ENCODE measurements at places on chromosomes 4 and X.

- DNase-seq: no peak
Observed at GRCh38 chr4:149017002-149017734, 575.0 kb upstream of the NR3C2 start.

DNA sequence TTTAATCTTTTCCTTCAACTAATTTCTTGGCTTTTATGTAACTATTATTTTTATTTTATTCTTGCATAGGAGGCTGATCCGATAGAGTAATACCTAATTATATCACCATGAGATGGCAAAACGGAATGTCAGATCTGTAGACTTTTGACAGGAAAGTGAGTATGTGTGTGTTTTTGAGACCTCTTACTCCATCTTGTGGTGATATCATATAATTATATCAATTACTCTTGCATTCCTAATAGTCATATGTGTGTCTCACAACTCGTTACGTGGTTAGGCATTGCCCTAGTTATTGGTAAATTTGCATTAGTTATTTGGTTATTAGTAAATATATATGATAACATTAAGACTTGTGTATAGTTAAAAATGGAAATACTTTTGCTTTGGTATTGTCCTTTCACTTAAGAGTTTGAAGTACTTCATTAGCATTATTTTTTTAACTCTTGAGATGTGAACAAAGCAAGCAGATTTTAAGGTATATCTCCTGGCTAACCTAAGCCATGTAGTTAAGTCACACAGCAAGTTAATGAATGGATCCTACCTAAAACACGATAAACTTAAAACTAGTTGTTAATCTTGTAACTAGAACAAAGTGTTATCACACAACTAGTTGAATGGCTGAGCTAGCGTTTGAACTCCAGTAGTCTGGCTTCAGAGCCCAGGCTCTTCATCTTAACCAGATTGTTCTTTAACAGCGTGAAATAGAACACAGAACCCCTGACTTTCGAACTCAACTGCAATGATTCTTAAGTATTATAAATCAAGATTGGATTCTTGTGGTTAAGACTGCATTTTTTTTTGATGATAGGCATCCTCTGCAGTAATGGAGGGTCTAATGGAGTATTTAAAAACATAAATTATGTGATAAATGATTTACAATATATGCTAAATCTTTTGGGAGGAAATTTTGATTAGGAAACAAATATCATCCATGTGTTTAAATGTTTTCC lies 67.1 kb downstream of the PGRMC2 start:
- DNase-seq: peak; percentile 66

DNA sequence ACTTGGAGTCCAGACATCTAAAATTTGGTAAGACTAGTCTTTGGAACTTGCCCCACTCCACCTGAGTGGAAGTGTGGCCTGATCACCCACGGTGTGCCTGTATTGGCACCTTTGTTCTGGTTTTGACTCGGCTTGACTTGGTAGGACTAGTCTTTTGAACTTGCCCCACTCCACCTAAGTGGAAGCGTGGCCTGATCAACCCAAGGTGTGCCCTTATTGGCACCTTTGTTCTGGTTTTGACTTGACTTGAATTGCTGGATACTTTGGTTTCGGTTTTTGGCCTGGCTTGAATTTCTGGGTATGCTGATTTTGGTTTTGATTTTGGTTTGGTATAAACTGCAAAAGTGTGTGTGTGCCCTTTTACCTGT lies 44.7 kb upstream of the UGT2B7 start:
- no peak for DNase-seq

DNA sequence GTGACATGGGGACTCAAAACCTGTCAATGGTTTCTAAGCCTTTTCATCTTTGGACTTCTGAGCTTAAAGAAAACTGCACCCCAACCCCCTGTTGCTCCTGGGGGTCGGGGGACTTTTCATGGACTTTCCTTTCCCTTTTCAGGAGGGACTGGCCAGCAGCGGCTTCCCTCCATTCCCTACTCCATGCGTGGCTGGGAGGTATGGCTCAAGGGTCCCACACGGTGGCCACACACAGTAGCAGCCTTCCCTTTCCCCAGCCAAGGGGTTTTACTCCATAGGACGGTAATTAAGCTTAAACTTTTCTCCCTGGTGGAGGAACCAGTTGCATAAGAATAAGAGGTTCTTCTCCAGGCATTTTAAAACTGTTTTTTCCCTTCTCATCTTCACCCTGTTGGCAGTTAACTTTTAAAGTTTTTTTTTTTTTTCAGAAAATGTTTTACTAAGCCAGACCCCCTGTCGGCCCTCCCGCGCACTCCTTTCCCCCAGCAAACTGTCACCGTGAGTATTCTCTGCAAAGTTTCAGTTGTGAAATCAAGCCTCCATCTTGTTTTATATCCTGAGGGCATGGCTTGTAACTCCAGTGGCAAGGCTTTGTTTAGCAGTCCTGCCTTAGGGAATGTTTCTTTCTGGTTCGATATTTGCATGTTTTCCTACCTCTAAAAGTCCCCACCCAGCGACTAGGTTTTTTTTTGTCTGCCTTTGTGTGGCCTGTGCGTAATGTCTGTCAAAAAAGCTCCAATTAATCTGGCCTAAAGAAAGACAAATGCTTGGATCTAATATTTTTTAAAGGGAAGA lies 325.7 kb downstream of the TLL1 start:
- no peak for DNase-seq

DNA sequence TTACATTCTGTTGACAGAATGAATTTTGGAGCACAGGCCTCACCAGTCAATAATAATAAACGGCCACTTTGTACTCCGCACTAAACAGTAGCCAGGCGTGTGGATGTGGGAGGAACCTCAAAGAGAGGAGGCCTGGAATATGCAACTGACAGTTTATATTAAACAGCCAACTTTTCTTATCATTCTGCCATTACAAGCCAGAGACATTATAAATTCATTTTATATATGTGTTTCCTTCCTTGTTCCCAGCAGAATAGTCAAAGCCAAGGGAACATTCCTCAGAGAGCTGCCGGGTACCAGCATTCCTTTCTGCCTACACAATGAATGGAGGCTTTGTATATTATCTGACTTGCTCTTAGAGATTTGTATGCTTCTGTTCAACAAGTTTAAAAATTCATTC lies 436.5 kb upstream of the FTHL17 start:
- peak; percentile 2 for DNase-seq

DNA sequence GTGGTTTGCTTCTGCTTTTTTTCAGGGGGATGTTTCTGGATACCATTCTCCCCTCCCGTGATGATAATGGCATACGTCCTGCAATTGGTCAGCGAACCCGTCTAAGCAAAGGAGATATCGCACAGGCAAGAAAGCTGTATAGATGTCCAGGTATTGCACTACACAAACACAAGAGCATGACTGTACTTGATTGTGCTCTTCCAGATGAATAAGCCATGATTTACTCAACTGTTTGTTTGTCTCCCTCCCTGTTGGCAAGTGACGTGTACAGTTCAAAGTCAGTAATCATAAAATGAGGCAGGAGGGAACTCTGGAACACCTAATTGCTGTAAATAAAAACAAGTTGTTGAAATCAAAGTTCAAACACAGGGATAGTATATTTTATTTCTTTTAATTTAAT lies 141.4 kb downstream of the TLL1 start:
- peak; percentile 94 for DNase-seq

DNA sequence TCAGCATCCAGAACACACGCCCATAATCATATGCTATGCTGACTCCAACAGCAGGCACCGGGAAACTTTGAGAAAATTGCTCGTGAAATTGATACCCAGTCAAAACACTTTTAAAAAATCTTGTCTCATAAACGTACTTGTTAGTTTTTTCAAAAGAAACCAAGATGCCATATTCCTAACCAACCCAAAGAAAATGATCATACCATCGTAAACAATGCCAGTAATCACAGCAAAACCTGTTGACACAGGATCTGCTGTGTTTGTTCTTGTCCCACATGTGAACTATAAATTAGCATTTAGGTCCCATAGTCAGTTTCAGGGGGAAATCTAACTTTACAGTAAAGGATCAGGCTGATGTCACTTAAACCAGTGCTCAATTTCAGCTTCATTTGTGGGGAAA lies 23.0 kb downstream of the PRSS12 start:
- DNase-seq: no peak

- no peak for DNase-seq
Observed at GRCh38 chr4:71383984-71384383, 45.2 kb downstream of the SLC4A4 start.

DNA sequence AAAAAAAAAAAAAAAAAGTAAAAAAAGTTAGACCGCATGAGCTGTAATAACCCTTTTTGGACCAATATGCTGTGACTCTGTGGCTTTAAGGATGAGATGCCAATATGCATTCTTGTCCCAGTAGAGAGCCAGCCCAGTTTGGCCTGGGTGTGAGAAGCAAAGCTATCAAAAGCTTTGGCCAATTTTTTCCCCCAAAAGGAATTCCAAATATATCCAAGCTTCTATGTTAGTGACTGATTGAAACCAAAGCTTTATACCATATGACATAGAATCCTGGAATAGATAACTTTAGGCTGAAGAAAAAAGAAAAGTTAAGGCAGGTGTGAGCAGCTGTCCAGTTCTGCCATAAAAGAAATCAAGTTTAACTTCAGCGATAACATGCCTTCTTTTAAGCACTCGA lies 30.5 kb upstream of the RBPJ start:
- DNase-seq: no peak

DNA sequence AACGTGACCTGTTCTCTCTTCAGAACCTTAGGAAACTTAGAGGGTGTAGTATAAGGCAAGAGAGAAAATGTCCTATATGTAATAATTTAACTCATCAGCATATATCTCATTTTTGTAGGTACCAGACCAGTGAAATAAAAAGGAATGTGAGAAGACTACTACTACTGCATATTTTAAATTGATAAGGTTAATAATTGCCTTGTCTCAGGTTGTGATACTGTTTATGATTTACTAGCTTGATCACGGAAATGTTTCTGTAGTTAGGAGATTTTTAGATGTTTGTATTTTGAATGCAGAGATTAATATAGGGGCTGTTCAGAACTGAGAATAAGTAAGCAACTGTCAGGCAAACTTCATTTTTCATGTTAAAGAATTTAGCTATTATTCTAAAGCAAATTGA lies 1563.4 kb downstream of the C4orf33 start:
- DNase-seq: no peak

GRCh38 chrX:153333266-153333665 lies 687 bp upstream of the ZNF275 start:
- DNase-seq: peak; percentile 30

DNA sequence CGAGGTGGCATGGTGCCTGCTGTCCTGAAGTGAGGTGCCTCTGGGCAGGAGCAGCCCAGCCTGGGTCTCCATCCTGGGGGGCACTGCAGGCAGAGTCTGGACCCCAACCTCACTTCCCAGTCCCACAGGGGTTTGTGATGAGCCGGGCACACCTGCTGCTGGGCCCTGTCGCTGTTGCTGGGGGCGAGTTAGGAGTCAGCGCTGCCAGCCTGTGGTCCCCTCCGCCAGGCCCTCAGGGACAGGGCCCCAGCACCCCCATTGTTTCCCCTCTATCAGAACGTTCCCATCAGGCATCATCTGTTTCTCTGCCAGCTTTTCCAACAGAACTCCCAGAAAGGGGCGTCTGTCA lies 23.4 kb downstream of the WFS1 start:
- no peak for DNase-seq

DNA sequence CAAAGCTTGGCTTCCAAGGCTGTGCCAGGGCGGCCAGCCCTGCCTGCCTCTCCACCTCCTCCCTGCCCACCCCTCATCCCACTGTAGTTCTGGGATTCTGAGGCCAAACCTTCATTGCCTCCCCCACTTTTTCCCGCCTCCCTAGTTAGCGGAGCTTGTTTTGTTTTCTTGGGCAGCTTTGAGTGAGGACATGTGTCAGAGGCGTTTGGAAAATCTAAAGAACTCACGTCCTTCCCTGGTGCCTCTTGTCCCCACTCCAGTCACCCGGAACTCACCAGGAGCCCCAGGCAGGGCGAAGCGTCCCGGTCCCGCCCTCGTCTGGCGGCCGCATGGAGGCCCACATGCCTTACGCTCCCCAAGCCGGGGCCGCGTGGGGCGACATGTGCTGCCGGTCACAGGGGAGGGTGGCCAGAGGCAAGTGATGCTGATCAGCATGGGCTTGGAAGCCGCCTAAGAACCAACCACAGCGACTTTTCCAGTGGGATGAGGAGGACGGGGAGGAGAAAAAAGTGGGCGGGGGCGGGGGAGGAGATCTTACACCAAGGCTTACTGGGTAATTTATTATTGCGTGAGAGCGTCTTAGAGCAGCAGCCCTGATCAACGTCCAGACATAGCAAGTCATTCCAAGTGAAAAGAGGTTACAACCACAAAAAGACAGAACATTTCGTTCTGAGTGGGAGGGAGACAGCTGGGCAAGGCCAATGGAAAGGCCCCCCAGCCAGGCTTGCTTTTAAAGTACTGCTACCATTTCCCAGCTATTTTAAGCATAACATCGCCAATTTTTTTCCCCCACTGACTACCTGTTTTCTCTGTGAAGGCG lies 48.5 kb downstream of the PRPS1 start:
- peak; percentile 89 for DNase-seq

GRCh38 chrX:124211312-124211942 lies 121.0 kb upstream of the TEX13D start:
- peak; percentile 44 for DNase-seq

GRCh38 chr4:81874661-81875515 lies 403.2 kb upstream of the RASGEF1B start:
- no peak for DNase-seq

DNA sequence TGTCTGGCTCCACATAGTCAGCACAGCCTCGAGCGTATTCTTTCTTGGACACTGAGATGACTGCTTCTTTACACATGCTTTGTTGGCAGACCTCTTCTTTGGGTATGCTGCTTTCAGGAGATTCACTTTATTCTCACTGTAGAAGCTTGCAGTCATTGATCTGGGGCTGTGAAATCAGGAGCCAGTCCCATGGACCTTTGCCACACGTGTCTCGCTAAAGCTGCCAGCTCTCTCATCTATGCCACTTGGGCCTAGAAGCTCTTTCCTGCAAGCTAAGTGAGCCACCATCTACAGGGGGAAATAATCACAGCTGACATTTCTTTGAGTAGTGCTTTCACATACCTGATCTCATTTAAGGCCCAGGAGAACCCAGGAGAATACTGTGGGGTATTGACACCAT lies 5.0 kb downstream of the RASL11B start:
- no peak for DNase-seq

GRCh38 chr4:169437299-169438047 lies 166.7 kb upstream of the SH3RF1 start:
- no peak for DNase-seq

- no peak for DNase-seq
Observed at GRCh38 chr4:890036-890695, 42.0 kb downstream of the GAK start.

Data from epithelial cell of esophagus (primary cell).